ENCODE measurements at places on chromosomes 3 and 15. TPM values are rescaled to one million over a fixed set of nuclear protein-coding genes. Genes with fewer than 3 reads are reported as not detected.

HESX1 gene
- total RNA-seq = 1.4 TPM

DGKG gene
- total RNA-seq = 6.3 TPM

STAC gene
- total RNA-seq = 7.7 TPM

BOC gene
- total RNA-seq = 16.6 TPM

CPLX3 gene
- total RNA-seq = not detected

ZFAND6 gene
- total RNA-seq = 139 TPM

IL5RA gene
- not detected for total RNA-seq

GHRL gene
- total RNA-seq = 0.25 TPM

GUCA1C gene
- not detected for total RNA-seq

ZNF620 gene
- total RNA-seq = 0.87 TPM

ZNF860 gene
- total RNA-seq = 0.37 TPM

PCSK6 gene
- total RNA-seq = 1.2 TPM
